ENCODE measurements at places on chromosomes 12 and 14.

DNA sequence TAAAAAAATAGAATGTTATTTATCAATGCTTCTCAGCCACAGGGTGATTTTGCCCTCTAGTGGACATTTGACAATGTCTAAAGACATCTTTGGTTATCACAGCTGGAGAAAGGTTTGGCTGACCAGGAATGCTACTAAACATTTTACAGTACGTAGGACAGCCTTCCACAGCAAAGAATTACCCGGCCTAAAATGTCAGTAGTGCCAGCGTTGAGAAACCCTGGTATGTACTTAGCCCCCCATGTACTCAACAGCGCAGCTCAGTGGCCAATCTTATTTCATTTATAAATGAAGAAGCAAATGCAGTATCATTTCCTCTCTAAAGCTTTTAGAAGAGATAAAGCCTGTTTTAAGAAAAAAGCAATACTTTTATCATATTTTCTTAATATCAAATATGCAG lies 5.8 kb downstream of the MARK3 start:
- peak; percentile 59 for DNase-seq

DNA sequence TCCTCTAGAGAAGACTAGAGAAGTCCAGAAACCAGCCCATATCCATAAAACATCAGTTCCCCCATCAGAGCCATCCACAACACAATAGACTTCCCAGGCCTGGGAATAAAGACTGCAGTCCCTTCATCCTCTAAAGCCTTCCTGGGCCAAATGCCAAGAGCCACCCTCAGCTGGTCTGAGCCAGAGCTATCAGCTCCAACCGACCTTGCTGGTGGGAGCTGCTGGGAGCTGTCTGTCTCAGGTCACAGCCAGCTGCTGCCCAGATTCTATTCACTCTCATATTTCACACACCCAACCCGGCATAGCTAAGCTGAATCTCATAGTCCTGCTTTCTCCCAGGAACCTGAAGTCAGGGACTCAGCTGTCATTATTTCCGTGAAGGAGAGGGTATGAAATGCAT lies 10.9 kb upstream of the TFCP2 start:
- peak; percentile 5 for DNase-seq

- DNase-seq, result no peak
Observed at GRCh38 chr12:9255837-9256236, 47.6 kb upstream of the PZP start.

DNA sequence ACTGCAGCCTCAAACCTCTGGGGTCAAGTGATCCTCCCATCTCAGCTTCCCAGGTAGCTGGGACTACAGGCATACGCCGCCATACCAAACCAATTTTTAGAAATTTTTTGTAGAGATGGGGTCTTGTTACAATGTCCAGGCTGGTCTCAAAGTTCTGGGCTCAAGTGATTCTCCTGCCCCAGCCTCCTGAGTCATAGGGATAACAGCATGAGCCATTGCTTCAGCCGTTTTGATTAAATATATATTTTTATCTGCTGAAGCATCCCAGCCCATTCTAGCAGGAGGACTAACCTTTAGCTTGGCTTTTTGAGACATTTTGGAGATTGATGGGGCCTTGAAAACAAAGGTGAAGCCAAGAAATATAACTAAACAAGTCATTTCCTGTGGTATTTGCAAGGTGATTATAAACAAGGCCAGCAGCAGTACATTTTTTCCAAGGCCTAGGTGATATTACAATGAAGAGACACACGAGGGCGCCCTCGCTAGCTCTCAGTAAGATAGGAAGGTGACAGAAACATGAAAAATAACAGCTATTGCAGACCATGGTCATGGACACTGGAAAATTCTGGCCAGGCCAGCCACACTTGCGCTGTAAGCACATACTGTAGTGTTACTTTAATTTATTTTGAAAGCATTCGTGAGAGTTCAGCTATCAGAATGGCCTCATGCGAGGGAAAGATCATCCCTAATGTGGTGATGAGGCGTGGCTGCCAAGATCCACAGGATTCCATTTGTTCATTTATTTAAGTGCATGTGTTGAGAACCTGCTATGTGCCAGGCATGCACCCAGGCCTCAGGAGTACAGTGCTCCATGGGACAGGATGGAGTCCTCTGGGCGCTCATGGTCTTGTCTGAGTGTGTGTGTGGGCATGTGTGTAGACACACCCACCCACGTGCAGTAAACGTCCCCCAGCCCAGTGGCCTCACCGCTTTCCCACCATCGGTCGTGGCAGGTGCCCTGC lies 63.5 kb downstream of the DGLUCY start:
- DNase-seq, result peak; percentile 44

All from fibroblast of the conjunctiva (primary cell).